ENCODE measurements at places on chromosomes 16 and 17.

- no peak for DNase-seq
These were observed 10.4 kb downstream of the RPUSD1 start for GRCh38 chr16:777826-778225.

DNA sequence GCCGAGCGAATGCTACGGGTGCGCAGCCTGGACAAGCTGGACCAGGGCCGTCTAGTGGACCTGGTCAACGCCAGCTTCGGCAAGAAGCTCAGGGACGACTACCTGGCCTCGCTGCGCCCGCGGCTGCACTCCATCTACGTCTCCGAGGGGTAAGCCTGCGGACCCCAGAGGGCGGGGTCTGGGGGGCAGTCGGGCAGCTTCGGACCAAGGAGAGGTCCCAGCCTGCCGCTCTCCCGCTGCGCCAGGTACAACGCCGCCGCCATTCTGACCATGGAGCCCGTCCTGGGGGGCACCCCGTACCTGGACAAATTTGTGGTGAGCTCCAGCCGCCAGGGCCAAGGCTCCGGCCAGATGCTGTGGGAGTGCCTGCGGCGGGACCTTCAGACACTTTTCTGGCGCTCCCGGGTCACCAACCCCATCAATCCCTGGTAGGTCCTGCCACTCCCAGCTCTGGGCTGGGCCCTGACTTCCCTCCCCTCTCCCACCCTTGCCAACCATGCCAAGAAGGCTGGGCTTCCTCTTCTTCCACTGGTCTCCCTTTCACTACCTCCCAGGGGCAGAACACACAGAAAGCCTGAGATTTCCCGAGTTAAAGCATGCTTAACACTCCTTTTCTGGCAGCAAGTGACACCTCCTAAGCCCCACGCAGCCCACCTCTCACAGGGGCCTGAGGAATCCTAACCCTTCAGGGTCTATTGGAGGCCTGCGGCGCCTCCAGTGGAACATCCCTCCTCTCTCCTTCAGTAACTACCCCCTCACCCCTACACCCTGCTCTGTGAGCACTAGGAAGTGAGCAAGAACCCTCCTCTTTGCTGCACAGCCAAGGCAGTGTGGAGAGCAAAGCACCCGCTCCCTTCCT lies 3.2 kb downstream of the NAGS start:
- peak; percentile 71 for DNase-seq

DNA sequence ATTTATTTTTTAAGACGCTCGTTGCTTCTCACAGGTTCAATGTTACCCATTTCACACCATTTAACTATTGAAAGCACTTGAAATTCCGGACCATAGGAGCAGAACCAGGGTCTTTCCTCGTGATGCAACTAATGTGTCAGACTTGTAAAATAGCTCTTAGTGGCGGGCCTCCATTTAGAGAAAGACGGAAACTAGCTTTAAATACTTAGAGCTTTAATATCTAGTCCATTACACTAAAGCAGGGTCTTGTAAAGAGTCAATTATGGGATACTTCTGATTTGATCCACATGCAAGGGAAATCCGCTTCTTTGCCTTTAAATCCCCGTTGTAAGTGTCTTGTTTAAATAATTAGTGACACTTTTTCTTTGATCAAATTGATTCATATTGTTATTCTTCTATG lies 56.6 kb downstream of the NACA2 start:
- no peak for DNase-seq

DNA sequence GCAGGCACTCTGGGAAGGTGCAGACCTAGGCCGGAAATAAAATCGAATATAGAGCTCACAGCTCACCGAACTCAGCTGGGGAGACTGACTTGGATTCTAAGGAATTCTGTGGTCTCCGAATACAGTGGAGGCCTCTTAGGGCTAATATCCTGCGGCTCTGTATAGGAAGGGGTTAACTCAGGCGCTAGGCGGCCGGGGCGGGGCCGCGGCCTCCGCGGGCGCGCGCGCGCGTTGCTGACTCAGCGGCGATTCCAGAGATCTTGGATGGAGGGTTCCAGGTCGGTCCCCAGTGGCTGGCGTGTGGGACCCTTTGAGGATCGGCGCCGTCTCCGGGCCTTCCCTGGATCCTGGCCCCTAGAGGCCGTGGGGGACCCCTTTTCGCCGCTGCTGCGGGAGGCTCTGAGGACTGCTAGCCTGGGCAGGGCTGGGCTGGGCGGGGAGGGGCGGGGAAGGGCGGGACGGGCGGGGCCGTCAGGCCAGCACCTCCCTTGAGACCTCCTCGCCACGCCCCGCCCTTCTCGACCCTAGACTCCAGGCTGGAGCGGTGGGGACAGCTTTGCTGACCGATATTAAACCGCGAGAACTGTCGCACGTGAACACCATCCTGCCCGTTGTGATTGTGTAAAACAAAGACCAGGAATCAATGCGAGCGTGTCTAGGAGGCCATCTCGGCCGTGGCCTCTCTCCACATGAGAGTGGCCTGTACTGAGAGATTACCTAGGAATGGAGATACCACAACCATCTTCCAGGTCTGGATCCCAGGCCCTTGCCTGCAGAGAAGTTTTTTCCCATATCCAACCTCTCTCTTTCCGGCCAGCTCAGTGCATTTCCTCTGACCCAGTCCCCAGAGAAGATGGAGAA lies 1.4 kb upstream of the PLEKHH3 start:
- peak; percentile 93 for DNase-seq

- DNase-seq, result no peak
These were observed 2.1 kb downstream of the KREMEN2 start for GRCh38 chr16:2966043-2966807.

DNA sequence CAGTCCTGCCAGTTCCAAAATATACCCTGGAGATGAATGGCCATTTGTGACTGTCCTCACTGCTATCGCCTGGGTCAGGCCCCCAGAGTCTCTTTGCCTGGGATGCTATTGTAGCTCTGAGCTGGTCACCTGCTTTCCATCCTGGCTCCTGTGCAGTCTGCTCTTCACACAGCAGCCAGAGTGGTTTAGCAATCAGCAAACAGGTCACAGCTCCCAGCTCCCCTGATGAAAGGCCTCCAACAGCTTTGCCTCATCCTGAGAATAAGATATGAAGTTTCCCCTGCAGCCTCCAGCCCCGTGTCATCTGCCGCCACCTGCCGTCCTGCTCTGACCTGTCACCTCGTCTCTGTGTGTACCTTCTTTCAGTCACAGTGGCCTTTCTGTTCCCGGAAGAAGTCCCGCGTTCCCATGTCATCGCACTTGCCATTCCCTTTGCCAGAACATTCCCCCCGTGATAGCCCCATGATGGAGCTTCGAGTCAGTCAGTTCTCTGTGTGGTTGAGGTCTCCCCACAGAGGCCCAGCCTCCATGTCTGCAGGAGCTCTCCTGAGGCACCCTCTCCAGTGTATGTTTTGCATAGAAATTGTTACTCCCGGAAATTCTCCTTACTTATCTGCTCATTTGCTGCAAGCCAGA lies 281.5 kb downstream of the SNX29 start:
- DNase-seq, result no peak

GRCh38 chr16:1068451-1068850 lies 4.1 kb upstream of the SSTR5 start:
- DNase-seq, result no peak

GRCh38 chr17:80730739-80731138 lies 186.1 kb downstream of the RPTOR start:
- DNase-seq, result no peak

DNA sequence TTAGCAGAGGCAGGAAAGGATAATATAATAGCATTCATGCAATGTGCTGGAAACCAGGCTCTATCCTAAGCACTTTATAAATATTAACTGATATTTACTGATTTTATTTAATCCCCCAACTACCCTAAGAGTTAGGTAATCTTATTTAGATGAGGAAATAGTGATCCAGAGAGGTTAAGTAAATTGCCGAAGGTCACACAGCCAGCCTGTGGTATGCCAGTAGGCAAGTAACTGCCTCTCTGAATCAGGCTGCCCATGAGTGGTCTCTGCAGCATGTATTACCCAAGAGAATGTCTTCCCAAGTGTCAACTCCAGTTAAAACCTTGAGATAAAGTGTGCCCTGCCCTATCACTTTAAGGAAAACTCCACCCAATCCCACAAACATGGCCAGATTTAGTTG lies 25.3 kb upstream of the LYRM9 start:
- no peak for DNase-seq

DNA sequence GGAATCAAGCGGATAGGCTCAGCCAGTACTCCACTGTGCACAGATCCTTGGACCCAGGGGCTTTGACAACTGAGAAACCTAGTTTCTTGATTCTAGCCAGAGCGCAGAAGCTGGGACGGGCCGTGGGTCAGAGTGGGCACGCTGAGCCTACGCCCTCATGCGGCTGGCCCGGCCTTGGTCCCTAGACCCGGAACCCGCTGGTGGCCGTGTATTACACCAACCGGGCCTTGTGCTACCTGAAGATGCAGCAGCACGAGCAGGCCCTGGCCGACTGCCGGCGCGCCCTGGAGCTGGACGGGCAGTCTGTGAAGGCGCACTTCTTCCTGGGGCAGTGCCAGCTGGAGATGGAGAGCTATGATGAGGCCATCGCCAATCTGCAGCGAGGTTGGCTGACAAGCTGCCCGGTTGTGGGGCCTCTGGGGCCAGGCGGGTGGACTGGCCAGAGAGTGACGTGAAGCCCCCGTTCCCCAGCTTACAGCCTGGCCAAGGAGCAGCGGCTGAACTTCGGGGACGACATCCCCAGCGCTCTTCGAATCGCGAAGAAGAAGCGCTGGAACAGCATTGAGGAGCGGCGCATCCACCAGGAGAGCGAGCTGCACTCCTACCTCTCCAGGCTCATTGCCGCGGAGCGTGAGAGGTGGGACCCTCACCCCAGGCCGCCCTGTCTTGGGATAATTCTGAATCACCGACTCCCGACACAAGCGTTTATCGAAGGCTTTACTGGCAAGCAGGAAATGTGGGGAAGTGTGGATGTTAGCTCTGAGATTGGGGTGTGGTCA lies 946 bp downstream of the STUB1 start:
- peak; percentile 74 for DNase-seq

DNA sequence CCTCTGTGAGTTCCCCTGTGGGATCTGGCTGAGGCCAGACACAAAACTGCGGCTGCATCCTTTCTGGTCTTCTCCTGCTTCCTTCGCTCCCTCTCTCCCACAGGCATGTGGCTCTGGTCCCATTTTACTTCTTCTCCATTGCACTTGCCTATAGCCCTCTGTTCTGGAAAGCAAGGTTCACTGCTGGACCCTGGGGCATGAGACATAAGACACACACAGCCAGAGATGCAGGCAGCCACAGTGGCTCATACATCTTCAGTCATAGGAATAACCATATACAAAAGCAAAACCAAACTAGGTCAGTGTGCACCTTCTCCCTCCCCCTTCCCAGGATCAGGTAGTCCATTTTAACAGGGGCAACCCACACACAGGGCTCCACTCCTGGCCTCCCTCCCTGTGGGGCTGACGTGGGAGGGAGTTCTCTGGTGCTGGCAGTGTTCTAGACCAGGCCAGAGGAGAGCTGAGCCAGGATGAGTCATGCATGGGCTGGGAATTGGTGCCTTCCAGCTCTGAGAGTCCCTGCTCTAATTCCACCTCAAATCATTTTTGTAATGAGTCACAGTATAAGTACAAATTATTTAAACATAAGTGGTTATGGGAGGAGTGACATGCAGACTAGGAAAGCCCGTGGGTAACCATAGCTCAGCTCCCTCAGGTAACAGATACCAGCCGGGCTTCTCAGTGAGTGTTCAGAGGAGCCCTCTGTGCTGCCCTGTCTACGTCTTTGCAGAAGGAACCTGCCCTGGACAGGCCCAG lies 58.0 kb downstream of the ASIC2 start:
- DNase-seq, result no peak
